Brain microvascular endothelial cell (primary cell): ENCODE measurements at places on chromosomes 13 and 19.

DNA sequence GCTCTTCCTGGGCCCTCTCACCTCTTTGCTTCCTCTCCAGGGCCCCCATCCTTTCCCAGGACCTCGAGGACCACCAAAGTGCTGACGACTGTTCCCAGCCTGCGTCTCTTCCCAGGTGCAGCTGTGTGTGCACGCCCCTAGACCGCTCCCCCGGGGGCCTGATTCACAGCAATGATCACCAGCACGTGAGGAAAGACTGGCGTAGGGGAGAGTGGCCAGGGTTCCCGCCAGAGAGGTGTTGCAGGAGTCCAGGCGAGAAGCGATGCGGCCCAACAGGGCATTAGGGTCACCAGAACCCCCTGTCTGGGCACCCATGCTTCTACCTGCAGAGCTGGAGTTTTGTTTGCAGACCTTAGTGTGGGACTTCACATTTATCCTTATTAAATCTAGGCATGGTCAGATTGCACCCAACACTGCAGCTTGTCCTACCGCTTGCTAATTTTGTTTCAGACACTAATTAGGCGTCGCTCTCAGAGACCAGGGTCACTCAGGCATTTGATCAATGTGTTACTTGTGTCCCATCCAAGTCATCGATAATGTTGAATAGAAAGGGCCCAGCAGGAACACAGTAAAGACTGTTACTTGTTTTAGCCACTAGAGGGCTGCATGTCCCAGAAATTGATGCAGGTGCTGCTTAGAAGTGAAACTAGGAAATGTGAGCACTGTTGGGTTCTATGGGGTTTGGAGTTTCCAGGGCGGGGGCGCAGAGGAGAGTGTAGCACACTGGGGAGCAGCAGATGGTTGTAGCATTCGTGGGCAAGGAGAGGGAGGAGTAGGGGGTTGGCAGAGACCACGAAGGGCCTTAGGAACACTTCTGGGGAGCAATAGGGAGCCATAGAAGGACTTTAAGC lies 53.2 kb downstream of the CDADC1 start:
- DNase-seq = peak; percentile 59

GRCh38 chr19:43534816-43535761 lies 2.1 kb downstream of the ZNF575 start:
- peak; percentile 56 for DNase-seq

GRCh38 chr19:13920940-13921747 lies 15.1 kb downstream of the CC2D1A start:
- peak; percentile 40 for DNase-seq

- no peak for DNase-seq
These were observed 39.3 kb downstream of the SIGLEC7 start for GRCh38 chr19:51181377-51181912.

DNA sequence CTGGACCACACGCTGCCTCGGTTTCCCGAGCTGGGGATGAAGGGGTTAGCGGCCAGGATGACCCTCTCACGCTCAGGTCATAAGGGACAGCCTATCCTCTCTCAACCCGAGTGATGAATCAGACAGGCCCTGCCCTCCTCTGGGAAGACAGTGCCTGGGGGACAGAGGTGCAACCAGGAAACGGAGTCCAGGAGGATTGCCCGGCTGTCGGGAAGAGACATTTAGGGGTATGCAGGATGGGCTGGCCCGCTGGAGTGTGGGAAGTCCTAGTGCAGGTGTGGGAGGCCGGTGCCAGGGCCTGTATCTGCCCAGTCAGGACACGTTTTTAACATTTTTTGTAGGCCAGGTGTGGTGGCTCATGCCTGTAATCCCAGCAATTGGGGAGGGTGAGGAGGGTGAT lies 8.3 kb downstream of the LSM7 start:
- DNase-seq = no peak

- no peak for DNase-seq
These were observed 237.9 kb downstream of the NALCN start for GRCh38 chr13:101178406-101178805.

- no peak for DNase-seq
These were observed 10.4 kb downstream of the MYO1F start for GRCh38 chr19:8566855-8567254.

GRCh38 chr13:66661336-66661735 lies 568.8 kb downstream of the PCDH9 start:
- no peak for DNase-seq

DNA sequence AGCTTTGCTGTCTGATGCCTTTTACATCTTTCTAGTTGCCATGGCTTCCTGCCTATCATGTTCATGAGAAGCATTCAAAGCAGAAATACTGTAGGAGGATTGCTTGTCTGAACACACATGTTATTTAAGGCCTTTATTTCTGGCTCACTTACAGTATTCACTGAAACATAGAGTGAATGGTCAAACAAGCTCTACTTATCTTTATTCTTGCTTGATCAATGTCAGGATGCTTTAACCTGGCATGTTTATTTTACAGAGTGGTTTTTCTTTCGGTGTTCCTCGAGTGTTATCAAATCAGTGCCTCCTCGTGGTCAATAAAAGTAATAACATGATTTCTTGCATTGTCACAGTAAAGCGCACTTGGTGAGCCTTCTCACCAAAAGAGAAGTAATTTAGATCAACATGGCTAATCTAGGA lies 73.5 kb upstream of the PCDH17 start:
- no peak for DNase-seq

- no peak for DNase-seq
These were observed 38.0 kb downstream of the SLC7A9 start for GRCh38 chr19:32831611-32832010.

DNA sequence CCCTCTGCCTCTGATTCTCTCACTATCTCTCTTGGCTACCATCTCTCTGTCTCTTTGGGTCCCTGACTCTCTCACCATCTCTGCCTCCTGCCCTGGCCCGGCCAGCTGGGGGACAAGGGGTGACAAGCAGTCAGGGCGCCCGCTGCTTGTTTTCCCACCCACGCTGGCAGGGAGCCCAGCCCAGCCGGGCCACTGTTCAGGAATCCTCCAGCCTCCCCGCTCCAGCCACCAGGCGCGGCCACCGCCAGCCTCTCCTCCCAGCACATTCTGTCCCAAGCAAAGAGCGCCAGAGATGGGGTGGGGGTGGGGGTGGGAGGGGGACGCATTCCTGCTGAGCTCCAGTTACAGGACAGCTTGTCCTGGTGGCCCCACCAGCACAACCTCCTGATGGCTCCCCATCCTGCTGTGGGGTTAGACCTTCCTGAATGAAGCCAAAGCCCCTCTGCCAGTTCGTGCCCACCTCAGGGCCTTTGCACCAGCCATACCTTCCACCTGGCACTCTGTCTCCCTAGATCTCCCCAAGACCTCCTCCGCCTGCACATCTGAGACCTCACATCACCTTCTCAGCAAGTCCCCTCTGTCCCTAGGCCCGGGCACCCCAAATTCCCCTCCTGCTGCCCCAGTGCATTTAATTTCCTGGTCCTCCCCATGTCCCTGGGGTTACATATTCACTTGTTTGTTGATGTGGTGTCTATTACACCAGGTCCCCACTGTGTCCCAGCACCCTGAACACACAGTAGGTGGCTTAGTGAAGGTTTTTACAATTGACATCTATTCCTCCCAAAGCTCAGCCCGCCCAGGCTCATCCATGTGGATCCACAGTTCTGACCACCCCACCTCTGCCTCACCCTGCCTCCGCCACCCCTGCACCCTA lies 12.5 kb downstream of the ARRDC2 start:
- DNase-seq = peak; percentile 61

GRCh38 chr13:79392882-79393563 lies 13.0 kb downstream of the RBM26 start:
- DNase-seq = peak; percentile 36

DNA sequence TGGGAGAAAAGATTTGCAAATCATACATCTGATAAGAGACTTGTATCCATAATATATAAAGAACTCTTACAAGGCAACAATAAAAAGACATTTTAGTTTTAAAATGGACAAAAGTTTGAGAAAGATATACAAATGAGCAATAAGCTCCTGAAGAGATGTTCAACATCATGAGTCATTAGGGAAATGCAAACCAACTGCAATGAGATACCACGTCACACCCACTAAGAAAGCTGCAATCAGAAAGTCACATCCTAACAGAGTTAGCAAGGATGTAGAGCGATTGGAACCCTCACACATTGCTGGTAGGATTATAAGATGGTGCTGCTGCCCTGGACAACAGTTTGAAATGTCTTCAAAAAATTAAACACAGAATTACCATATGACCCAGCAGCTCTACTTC lies 50.3 kb downstream of the GSX1 start:
- no peak for DNase-seq

GRCh38 chr13:114151565-114152284 lies 19.3 kb upstream of the RASA3 start:
- no peak for DNase-seq

DNA sequence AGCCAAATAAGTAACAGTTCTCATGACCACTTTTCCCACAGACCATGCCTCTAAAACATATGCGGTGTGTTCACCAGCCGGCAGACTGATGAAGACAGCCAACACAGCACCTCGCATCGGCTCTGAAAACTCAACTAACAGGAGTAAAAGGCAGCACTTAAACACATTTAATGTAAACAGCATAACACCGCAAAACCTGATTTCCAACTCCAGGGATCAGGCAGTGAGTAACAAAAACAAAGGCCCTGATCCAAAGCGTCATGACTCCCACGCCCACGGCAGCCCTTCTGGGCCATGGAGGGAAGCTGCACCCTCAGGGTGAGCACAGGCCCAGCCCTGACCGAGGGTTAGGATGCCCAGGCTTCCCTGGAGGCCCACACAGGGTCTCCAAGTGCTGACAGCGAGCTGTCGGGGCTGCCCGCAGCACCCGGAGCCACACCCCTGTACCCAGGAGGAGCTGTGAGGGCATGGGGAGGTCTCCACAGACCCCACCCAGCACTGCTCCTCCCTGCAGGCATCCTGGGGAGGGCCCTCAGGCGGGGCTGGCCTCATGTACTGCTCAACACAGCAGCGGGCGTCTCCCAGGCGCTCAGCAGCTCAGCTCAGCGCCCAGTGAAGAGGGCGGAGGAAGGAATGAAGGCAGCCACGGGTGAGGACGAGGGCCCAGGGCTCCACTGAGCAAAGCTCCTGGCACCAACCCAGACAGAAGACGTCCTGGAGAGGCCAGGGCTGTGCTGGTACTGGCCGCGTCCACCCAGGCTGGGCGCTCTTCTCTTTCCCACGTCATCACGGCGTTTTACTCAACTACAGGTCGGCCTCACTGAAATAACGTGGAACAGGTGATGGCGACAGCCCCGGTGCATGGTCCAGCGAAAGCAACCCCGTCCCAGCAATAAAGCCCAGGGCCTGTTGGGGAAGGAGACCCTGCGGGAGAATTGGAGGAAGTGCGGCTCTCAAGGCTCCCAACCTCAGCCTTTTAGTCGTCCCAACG lies 53.7 kb downstream of the RASA3 start:
- DNase-seq = peak; percentile 73

GRCh38 chr13:36872621-36873020 lies 47.4 kb downstream of the SMAD9 start:
- DNase-seq = no peak

GRCh38 chr13:30829145-30829832 lies 76.8 kb upstream of the MEDAG start:
- peak; percentile 60 for DNase-seq

GRCh38 chr13:49395451-49395865 lies 48.4 kb downstream of the CAB39L start:
- no peak for DNase-seq

GRCh38 chr13:105336706-105337576 lies 1198.5 kb downstream of the EFNB2 start:
- peak; percentile 38 for DNase-seq

DNA sequence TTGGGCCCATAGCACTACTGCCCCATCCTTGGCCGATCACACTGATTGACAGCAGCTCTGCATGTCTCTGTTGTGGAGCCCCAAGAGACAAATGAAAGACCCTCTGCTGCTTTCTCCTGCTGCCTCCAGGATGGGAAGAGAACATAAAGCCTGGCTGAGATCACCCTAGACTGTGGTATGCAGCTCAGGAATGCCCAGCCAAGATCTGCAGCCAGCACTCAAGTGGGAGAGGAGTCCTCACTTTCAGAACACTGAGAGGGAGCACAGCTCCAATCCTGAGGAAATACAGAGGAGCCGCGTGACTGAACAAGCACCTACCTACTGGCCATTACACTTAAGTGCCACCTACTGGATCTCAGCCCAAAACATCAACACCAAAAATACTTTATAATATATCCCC lies 203.0 kb downstream of the POSTN start:
- no peak for DNase-seq

DNA sequence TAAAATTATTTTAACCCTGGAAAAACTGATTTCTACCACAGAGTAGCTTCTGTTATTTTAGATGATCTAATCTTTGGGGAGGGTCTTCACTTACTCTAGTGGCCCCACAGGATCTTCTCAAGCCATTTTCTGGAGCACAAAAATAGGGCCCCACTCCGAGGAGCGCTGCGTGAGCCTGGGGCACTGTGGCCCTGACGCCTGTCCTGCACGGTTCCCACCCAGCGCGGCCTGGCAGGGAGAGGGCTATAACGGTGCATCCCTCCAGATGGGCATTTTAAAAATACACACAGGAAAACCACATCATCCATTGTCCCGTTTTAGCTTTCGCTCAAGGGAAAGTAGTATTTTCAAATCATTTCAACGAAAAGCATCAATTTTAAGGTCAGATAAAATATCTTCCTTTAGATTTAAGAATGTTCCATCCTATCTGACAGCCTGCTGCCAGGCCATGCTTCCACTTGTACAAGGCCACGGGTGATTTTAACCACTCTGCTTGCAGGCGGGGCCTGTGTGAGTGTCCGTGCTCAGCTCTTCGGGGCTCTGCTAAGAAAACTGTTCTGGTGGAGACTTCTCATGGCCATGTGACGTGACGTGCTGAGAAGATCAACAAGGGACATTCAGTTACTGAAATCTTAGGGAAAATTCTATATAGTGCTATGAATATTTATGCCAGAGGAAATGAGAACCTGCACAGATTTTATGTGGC lies 683.8 kb upstream of the SGCG start:
- DNase-seq = no peak

DNA sequence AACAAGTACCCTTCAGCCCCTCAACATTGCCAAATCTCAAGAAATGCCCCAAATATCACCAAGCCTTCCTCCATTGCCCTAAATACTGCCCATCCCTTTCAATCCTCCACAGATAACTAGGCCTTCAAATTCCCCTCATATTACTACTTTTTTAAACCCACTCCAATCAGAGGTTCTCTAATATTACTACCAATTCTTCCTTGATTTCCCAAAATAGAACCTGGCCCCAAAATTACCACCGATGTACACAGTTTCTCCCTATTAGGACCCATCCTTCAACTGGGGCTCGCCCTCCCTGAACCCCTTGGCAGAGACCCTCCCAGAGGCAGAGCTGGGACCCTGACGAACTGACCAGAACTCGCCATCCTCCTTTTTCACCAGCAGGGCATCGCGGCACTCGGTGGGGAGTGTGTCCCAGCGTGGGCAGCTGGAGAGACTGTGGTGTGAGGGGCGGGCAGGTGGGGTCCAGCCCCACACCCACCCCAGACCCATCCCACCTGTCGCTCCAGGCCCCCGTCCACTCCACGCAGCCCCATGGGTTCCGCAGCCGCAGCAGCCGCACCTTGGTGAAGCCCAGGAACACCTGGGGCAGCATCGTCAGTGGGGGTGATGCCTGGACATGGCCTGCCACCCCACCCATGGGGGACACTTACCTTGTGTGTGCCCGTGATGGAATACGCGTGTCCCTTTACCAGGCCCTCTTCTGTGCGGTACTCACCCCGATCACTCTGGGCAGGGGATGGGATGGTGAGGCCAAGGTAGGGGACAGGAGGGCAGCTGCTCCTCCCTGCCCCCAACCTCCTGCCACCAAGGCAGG lies 6.1 kb downstream of the CAPN12 start:
- no peak for DNase-seq
